Pulmonary artery endothelial cell (primary cell): ENCODE measurements at places on chromosomes 5 and 9. TPM values are rescaled to one million over a fixed set of nuclear protein-coding genes. Genes with fewer than 3 reads are reported as not detected.

DNA sequence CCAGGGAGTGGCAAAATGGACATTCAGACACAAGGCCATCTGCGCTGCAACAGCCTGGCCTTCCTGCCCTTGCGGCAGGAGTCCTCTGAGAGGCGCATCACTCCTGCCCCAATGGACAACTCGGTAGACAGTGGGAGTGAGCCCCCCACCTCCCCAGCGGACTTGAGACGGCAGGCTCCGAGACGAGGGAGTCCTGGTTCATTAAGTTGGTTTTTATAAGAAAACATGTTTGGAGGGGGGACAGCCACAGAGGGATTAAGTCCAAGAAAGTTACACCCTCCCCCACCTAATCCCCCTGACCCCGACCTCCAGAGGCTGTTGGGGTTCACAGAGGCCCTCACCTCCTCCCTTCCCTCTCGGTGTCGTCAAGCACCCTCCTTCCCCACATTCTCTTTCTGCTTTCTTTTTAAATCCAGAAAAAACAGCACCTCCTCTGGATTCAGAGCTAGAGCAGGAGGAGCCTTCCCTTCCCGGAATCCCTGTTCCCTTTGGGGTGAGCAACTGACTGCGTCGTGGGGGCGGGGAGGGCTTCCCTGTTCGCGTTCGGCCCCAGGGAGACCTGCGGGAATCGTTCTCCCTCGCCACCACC, 1.8 kb upstream of the EGR1 start:
- DNase-seq = no peak

DNA sequence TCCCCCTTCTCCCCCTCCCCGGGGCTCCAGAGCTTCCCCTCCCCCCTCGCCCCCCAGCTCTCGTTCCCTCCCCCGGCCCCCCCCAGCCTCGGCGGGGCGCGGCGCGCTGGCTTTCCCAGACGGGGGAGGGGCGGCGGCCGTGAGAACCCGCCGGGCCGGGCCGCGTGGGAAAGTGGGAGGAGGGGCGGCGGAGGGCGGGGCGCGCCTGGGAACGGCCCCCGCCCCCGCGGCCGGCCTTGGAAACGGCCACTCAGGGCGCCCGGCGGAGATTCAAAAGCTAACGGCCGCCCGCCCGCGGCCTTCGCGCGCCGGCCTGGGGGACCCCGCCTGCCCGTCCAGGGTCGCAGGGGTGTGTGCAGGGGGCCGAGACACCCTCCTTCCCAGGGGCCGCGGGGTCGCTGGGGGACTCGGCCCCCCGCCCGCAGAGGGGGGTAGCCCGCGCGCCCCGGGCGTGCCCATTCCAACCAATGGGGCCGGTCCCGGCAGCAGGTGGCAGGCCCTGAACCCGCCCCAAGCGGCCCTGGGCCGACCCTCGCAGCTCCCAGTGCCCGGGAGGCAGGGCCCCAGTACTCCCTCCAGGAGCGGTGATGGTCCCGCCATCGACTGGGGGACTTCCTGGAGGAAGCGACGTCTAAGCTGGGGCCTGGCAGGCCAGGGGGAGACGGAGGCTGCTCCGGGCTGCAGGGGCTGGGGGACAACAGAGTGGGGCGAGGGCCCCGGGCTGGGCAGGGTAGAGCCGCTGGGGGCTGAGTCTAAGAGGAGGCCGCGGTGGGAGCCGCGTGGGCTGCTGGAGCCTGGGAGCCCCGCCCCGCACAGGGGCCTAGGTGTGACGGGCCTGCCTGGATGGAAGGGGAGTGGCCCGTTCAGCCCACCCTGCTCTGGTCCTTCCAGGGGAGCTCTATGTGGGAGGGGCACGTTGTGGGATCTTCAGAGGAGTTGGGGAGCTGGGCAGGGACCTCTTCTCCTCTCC, 14.2 kb upstream of the NRARP start:
- DNase-seq = no peak

DNA sequence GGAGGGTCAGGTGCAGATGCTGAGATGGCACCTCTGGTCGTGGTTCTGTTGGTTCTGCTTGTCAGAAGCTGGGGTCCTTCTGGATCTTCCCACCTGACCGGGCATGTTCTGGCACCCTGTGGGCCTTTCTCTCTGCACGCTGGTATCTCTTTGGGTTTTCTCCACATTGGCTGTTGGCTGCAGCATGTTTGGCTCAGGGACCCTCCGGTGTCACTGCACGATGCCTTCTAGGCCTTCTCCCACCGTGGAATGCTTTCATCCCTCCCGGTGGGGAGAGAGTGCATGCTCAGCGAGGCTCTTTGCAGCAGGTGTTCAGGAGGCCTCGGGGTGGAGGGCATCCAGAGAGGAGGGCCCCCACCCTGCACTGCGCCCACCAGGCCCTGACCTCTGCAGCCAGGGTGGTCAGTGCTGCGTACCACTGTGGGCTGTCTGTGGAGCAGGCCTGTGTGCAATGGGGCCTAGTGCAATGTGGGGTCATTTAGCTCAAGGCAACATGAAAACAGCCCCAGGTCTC, 119.4 kb downstream of the WNK2 start:
- DNase-seq = no peak

DNA sequence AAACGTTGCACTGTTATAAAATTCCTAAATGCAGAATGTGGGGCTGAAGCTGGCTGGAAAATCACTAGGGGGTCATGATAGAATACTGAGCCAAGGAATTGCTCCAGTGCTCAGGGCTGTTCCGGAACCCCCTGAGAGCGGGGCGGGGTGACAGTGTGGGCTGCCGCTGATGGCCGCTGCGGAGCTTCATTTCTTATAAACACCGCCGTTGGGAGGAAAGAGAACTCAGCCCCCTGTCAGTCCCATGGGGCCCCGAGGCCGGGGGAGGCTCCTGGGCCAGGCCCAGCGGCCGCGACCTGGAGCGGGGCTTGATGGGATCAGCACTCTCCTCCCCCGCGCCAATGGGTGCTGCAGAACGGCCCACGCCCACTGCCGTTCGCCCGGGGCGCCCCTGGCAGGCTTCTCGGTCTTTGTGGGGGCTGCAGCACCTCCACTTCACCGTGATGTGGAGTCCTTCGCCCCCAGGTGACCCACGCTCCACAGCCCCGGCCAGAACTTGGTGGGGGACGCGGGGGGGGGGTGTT, 5.2 kb upstream of the IRF1 start:
- no peak for DNase-seq

- DNase-seq = no peak
These were observed 173.8 kb downstream of the PCSK1 start for GRCh38 chr5:96259151-96259772.

S1PR3 gene
- total RNA-seq = 19.0 and 22.4 TPM in 2 replicates

DNA sequence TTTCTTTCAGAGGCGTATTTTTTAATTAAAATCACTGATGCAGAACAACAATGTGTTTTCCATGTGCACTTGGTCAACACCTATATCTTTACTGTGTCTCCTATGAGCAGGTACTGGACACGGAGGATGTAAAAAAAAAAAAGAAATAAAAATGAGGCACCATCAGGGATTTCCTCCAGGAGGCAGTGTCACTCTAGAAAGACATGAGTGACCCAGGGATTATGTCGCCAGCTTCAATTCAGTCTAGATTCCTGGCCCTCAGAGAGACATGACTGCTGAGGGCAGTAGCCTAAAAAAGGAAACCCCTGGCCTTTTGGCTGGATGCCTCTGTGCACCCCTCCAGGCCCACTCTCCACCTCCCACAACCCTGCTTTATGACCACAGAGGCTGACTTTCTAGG, 18.3 kb upstream of the IL33 start:
- DNase-seq = no peak
